ENCODE measurements at places on chromosomes 3 and 15.

- DNase-seq, result no peak
These were observed 14.6 kb upstream of the BLOC1S6 start for GRCh38 chr15:45572617-45573016.

GRCh38 chr3:17014284-17014683, 129.5 kb downstream of the PLCL2 start:
- no peak for DNase-seq

- no peak for DNase-seq
These were observed 138.0 kb upstream of the BHLHE40 start for GRCh38 chr3:4841225-4841624.

- DNase-seq, result no peak
These were observed 25.6 kb upstream of the LARS2 start for GRCh38 chr3:45362758-45363157.
